Posterior cingulate gyrus (tissue), 11 donors: ENCODE measurements at places on chromosomes 5 and 9.
A peak's percentile ranks its signal among the peaks of the same experiment; 100 is the strongest.

GRCh38 chr5:118778941-118779340, 209.4 kb downstream of the DTWD2 start:
- DNase-seq = no peak

DNA sequence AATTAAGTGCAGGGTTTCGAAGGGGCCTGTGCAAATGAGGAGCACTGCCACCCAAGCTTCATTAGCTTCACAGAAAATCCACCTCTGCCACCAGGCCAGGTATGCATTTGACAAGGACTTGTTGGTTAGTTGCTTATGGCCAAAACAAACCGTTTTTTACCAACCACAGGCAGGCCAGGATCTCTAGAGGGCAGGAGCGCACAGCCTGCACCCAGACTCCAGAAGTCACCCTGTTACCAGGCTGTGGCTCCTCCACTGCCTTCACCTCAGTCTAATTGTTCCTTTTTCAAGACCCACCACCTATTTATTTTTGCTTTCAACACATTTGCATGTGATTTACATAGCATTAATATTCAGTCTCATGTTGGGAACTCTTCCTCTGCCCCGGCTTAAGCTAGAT, 78.3 kb upstream of the HSPA9 start:
- DNase-seq = peak; percentile 83

DNA sequence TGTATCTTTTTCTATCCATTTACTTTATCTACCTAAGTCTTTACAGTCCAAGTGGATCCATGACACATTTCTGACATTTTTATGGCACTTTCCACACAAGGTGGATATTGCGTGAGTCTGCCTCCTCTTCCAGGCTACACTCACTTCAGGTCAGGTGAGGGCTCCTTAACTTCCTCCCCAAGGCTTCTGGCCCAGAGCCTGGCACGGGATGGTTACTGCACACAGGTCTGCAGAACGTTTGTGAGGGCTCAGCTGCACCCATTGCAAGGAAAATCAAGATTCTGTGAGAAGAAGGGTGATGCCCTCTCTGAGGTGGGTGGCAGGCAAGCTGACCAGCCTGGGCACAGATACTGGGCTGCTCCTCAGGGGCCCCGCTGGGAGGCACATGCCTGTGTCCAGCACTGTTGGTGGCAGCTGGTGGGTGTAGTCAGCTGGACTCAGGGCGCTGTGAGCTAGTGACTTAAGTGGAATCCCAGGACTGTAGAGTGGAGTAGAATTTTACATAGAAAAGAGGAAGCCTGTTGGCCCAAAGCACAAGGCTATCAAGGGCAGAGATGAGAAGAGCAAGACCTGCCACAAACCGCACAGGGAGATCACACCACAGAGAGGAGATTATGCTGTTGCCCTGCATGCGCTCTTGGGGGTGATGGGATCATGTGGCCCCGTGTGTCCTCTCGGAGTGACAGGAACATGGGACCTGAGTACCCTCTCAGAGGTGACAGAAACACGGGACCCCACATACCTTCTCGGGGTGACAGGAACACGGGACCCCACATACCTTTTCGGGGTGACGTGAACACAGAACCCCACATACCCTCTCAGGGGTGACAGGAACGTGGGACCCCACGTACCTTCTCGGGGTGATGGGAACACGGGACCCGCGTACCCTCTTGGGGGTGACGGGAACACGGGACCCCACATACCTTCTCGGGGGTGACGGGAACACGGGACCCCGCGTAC, 21.3 kb downstream of the AHRR start:
- DNase-seq = no peak

GRCh38 chr9:16425562-16426231, 444.8 kb downstream of the BNC2 start:
- no peak for DNase-seq

DNA sequence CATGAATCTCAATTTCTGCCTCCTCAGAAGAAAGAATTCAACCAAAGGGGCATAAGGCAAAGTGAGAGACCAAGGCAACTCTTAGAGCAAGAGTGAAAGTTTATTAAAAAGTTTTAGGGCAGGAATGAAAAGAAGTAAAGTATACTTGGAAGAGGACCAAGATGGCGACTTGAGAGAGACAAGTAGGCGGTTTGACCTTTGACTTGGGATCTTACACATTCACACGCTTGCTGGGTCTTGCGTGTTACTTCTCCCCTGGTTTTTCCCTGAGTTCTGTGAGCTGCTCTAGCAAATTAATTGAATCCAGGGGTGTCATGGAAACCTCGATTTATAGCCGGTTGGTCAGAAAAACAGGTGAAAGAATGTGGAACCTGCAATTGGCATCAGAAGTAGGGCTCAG, 7.0 kb downstream of the ZNF346 start:
- DNase-seq = no peak

GRCh38 chr9:83449166-83449565, 89.0 kb downstream of the FRMD3 start:
- DNase-seq = no peak

DNA sequence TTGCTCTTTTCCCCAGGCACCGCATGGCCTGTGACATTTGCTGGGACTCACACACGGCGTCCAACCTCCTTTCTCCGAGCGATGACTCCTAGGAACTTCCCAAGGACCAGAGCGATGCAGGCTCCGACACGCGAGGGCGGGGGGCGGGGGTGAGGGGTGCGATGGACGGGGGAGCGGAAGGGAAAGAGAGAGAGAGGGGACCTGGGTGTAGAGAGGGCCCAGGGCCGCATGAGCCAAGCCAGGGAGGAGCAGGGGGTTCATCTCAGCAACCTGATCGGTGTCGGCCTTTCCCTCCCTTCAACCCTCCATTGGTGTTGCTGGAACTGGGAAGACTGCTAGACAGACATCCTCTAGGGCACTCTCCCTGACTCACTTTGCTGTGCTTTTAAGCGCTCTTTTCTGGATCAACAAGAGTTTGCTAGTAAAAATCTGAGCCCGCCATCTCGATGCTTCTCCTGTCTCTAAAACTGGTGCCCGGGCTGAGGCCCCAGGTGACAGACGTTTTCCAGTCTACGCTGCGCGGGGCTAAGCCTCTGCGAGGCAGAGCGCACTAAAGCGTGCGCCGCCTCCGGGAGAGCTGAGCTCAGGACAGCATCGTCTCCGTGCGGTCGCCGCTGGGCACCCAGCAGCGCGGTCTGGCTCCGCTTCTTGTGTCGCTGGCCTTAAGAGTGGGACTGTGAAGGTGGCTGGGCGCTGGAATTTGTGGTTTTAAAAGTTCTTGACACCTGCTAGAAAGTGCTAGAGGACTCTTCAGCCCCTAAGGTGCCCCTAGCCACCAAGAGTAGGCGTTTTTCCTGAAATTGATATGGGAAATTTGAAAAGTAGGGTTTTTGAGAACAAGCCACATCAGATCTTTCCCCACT, 1.0 kb upstream of the TSLP start:
- DNase-seq = peak; percentile 18

DNA sequence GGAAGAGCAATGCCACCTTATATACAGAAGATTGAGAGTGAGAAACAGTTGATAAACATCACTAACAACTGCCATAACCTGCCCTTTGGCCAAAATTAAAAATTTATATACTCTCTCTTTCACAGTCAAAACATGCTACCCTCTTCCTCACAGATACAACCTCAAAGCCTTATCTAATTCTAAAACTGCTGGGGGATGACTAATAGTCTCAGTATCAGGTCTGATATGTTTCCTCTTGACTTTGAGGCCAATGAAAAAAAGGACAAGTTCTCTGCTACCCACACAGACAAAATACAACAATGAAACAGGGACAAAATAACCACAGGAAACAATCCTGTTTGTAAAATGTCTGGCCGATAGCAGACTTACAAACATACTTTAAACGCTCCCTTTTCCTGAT, 485.6 kb upstream of the NUDT12 start:
- DNase-seq = no peak

DNA sequence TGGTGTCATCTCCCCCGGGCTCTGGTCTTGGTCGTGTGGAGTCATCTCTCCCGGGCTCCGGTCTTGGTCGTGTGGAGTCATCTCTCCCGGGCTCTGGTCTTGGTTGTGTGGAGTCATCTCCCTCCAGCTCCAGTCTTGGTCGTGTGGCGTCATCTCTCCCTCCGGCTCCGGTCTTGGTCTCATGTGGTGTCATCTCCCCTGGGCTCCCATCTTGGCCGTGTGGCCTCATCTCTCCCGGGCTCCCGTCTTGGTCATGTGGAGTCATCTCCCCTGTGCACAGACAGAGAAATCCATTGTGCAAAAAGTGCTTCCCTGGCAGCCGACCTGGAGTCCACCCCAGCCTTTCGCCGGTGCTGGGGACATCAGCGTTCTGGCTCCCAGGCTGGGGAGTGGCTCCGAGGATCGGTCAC, 91.1 kb upstream of the CACNA1B start:
- no peak for DNase-seq

- DNase-seq = peak; percentile 46
Measured at GRCh38 chr5:138352722-138353559, 456 bp downstream of the KDM3B start.

DNA sequence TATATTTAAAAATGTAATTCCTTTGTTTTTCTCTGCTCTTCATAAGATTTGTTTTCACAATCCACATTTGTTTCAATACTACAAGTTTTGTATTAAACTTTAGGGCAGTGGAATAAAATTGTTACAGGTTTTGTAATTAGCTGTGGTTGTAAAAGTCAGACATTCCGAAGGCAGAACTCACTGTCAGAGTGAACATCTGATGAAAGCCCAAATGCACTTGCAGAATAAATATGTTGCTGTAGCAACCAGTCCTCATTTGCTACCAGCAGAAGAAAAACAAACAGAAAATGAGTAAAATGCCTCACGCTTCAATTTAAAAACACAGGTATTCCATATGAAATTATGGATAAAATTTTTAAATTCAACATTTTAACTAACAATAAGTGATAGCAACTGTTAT, 740.1 kb upstream of the FAM174A start:
- DNase-seq = no peak

DNA sequence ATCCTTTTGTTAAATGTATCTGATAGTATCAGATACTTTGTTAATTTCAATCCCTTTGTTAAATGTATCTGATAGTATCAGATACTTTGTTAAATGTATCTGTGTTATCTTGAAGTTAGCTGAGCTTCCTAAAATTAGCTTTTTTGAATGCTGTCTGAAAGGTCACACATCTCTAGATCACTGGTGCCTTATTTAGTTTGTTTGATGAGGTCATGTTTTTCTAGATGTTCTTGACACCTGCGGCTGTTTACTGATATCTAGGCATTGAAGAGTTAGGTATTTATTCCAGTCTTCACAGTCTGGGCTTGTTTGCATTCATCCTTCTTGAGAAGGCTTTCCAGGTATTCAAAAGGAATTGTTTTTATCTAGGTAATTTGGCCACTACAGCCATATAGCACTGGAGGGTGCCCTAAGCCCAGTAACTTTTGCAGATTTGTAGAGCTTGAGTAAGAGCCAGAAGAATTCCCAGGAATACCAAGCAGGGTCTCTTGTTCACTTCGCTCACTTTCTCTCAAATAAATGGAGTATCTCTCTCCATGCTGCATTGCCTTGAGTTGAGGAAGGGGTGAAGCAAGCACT, 435.4 kb upstream of the GRAMD2B start:
- no peak for DNase-seq

DNA sequence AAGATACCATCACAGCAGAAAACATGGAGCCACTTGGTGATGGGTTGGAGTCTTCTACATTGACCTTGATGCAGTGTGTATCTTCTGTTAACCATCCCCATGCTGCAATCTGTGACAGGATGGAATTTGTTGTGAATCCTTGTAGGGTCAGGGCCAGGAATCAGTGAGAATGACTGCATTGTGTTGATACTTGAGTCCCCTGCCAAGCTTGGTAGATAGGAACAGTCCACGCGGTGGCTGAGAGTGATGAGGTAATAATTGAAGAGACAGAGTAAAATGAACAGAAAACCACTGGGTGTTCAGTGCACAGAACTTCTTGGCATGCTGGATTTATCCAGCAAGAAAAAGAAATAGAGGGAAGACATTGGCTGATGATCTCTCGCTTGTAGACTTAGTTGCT, 217.5 kb downstream of the MAN2A1 start:
- no peak for DNase-seq

GRCh38 chr9:101625876-101626275, 31.1 kb upstream of the PPP3R2 start:
- DNase-seq = no peak

DNA sequence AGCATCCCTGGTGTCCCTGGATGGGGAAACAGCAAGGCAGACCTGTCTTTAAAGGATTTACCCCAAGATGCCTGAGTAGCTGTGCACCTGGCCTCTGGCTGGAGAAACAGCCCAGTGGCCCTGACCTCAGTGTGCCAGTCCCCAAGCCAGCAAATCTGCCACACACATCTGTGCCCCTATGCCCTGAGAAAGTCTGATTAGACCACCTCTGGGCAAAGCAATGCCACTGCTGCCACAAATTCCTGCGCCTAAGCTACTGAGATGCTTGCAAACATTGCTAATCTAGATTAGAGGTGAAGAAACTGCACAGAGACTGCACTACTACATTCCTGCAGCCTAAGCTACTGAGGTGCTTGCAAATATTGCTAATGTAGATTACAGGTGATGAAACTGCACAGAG, 269.6 kb downstream of the CEMIP2 start:
- DNase-seq = no peak

DNA sequence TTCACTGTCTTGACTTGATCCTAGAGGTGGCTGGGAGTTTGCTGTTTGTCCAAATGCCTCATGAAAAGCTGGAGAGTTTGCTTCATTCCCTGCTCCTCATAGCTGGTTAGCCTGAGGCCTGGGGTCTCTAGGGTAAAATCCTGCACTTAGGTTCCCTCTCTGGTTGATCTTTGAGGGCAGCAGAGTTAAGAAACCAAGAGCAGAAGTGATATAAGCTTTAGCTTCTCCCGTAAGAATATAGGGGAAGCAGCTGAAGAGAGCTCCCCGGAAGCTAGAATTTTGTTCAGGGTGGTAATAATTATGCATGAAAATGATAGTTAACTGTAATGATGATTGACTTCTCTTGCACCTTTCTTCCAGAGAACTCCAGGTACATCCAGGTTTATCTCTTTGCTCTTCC, 1.4 kb downstream of the FAM53C start:
- DNase-seq = no peak

DNA sequence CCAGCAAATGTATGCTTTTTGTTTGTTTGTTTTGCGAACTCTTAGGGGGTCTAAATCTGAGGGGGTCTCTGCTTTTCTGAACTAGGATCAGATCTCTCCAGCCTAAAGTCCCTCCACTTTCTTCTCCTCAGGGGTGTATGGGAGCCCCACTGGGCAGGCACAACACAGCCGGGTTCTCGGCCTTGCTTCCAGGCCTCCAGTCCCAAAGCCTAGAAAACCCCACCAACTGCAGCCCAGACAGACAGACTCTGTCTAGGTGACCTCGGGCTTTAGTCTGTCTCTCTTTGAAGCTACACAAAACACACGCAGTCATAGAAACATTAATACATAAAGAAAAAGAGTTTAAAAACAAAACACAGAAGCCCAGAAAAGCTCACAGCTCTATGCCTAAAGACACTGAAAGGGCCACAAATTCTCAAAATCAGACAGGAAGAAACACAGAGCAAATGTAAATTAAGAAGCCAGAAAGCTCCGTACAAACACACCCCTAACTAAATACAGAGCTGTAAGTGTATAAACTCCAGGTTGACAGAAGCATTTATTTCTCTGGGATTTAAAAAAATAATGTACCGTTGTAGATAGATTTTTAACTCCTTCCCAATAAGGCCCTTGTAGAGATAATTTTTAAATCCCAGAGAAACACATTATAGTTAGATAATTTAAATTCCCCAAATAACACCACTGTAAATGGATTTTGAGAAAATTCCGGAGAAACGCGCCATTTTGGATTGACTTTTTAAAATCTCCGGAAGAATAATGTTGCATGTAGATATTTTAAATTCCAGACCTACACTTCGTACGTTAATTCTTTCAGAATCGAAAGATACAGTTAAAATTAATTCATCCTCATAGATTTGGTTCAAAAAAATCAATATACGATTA, 2.0 kb downstream of the PITX1 start:
- DNase-seq = peak; percentile 23

GRCh38 chr5:32193591-32193990, 19.5 kb upstream of the GOLPH3 start:
- DNase-seq = no peak
